Large intestine (tissue), 12 donors: ENCODE measurements at places on chromosomes 13 and 19.
A peak's percentile ranks its signal among the peaks of the same experiment; 100 is the strongest.

DNA sequence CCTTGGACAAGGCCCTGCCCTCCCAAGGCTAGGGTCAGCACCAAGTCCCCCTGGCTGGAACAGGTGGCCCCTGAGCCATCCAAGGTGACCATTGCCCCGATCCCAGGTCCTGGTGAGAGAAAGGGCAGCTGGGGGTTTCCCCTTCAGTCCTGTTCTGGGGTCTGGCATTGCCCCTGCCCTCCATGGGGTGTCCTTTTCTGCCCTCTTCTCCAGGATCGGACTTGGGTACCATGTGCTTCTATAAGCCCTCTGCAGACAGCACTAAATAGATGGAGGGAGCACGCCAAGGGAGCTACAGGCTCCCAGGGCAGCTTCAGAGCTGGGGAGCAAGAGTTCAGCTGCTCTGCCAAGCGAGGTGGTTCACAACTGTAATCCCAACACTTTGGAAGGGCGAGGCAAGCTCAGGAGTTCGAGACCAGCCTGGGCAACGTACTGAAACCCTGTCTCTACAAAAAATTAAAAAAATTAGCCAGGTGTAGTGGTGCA is 13.5 kb upstream of the KCNN1 start:
- DNase-seq = no peak

GRCh38 chr13:97921176-97921816 is 32.2 kb upstream of the IPO5 start:
- DNase-seq = no peak

DNA sequence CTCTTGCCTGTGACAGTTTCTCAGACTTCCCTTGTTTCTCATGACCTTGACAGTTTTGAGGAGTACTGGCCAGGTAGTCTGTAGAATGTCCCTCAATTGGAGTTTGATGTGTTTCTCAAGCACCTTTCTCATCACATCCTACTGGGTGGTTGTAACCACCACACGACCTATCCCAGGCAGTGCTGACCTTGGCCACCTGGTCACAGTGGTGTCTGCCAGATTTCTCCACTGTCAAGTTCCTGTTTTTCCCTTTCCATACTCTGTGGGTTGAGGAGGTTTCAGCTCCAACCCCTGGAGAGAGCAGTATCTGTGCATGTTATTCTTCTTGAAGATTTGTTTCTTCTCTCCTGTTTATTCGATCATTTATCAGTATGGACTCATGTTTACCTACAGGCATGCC is 8.4 kb upstream of the UPF3A start:
- DNase-seq = no peak

DNA sequence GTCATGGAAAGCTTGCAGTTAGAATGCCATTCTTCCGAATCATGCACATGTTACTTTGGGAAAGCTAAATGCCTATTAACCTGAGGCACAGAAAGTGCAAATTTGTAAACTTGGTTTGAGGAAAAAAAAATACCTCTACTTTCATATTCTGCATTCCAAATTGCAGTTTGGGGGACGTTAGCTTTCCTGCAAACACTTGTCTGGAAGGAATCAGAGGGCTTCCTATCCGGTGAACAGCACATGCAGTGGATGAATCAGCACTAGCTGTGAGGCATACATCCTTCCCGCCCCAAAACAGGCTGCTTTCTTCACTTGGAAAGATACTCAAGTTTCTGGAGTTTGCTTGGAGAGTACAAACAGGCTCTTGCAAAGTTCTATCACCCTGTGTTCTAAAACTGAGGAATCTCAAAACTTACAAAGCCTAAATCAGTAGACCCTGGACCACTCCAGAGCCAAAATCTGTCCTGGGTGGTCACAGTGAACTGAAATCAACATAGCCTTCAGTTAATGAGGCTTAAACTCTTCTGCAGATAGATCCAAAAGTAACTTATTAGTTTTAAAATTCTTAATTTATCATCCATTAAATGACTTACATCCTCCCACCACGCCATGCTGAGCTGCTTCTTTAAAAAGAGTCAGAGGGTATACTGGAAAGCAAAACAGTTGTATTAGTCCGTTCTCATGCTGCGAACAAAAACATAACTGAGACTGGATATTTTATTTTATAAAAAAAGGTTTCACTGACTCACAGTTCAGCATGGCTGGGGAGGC is 802.3 kb upstream of the ARGLU1 start:
- DNase-seq = no peak

DNA sequence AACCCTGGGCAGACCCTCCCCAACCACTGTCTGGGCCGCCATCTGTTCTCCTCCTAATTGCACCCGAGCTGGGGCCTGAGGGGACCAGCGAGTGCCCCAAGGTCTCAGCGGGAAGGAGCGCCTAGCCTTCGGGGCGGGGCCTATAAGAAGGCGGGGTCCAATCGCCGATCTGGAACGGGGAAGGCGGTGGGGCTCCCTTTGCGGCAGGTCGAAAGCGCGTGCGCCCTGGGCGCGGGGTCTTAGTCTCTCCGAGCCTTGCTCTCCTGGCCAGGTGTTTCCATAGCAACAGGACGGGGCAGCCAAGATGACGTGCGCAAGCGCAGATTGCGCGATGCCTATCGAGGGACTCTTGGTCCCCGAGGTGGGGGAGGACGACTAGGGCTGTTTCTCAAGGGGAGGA is 2.8 kb downstream of the MAST1 start:
- peak; percentile 24 for DNase-seq

GRCh38 chr13:30877335-30877734 is 28.7 kb upstream of the MEDAG start:
- no peak for DNase-seq

GRCh38 chr19:4732680-4733114 is 9.1 kb upstream of the DPP9 start:
- DNase-seq = no peak

GRCh38 chr19:35346193-35347052 is 1.3 kb upstream of the FFAR1 start:
- no peak for DNase-seq

DNA sequence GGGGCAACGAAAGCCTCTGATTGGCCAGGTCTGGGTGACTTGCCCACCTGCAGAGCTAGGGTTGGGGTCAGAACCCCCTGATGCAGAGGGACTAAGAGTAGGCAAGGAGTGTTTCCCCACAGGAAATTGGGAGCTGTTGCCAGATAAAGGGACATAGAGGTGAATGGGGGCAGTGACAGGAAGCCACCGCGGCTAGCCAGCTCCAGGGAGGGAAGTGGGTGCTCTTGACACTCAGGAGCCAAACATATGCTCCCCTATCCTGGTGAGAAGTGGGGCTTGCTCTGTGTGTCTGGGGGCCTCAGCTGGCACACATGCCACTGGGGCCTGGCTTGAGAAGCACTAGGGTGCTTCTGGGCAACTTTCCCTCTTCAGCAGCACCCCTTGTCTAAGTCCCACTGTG is 26.0 kb downstream of the WDR88 start:
- DNase-seq = no peak

- DNase-seq = no peak
These were observed 100.2 kb downstream of the ENOX1 start for GRCh38 chr13:43686557-43686956.

DNA sequence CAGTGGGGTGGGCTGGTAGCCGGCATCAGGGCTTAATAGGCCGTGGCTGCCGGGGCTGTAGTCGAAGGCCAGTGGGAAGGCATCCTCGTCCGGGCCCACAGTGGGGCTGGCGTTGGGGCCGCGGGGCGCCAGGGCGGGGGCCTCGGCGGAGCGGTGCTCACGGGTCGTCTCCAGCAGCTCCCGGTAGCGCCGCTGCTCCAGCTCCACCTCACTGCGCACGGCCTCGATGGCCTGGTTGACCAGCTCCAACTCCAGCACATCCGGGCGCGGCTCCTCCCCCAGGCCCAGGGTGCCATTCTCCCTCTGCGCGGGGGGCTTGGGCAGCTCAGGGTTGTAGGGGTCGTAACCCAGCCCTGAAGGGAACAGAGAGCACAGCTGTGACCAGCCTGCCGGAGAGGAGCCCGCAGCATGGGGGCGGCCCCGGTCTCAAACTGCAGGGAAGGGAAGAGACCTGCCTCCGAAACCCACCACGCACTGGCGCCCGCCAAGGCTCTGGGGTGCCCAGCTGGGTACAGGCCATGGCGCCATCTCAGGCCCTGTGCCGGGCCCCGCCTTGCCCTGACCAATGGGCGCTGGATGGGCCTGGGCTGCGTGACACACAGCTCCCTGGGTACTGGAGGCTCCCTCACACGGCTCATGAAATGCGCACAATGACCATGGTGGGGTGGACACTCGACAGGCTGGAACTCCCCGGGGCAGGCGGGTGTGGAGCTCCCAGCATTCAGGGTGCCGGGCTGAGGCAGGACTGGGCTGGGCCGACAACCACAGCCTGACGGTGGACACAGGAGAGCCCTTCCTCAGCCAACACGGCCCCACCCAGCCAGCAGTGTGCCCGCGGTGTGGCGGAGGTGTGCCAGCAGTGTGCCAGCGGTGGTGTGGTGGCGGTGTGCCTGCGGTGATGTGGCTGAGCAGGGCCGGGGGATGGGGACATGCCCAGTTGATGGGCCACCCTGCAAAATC is 16.5 kb upstream of the ATP8B3 start:
- DNase-seq = no peak

- DNase-seq = no peak
These were observed 31.1 kb downstream of the CAB39L start for GRCh38 chr13:49412749-49413148.

- DNase-seq = no peak
These were observed 266.4 kb downstream of the ENOX1 start for GRCh38 chr13:43520351-43520750.

DNA sequence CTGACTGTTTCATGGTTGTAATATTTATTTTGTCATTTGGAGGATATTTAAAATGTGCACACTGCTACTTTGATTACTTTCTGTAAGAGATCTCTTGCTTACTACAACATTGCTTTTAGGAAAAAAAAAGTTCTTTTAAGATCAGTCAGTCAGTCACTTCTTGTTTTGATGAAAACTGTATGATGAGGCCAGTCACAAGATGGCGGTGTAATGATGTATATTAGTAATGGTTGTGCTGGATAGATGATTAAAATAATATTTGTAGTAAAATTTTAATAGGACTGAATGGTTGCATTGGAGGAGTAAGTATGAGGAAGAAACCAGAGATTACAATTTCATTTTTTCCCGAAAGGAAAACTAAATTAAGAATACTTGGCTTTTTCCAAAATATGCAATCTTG is 2411.1 kb downstream of the PCDH9 start:
- no peak for DNase-seq

GRCh38 chr19:52191389-52191788 is 1.5 kb downstream of the PPP2R1A start:
- DNase-seq = peak; percentile 40

DNA sequence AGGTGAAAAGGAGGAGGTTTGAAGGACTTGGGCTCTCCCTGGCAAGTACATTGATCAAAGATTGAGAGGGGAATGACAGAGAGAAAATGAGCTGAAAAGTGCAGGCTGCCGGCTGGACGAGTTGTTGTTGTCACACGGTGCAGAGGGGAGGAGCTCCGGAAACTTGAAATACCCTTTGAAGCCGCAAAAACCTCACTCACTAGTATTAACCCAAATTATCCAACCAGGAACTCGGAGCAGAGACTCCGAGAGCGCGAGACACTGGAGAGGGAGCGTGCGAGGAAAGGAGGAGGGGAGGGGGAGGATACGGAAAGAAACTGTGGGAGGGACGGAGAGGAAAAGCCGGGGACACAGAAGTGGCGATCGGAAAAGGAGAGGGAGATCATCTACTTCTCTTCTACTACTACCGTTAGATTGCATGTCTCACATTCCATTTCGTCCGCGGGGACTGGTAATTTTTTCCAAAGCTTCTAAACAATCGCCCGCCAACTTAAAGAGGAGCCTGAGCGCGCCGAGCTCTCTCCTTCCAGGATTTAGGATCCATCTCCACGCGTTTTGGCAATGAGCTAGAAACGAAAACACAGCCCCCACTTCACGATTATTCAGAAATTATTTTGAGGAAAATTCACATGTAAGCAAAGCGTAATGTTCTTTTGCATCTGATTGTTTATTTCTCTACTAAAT is at the start of gene DACH1:
Gene DACH1, minus strand, starts transcription at position 74 of the 684 bp plus-strand sequence.
- DNase-seq = peak; percentile 93

GRCh38 chr13:75702476-75702875 is 66.3 kb downstream of the LMO7 start:
- DNase-seq = no peak

GRCh38 chr19:3359919-3360420 is 6.4 kb upstream of the NFIC start:
- DNase-seq = no peak

GRCh38 chr13:110030394-110030928 is 244.1 kb upstream of the IRS2 start:
- DNase-seq = no peak

DNA sequence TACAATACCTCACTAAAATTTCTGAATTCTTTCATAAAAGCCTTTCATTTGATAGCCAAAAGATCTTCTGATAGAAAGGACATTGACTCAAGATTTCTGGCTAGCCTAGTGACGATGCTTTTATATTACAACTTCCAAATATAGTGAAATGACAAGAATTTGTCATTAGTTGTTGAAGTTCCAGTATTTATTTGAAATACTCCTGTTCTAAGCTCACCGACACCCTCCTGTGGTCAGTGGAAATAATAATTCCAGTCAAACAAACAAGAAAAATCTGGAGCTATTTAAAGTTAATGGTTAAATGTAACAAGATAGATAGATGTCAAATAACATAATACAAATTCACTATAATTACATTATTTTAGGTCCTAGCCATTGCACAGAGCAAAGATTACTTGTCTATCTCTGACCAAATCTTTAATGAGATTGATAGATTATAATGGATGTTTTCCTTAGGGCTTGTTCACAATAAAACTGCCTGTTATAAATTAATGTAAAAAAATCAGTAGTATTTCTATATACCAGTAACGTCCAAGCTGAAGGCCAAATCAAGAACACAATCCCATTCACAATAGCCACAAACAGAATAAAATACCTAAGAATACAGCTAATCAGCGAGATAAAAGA is 195.5 kb downstream of the RGCC start:
- peak; percentile 16 for DNase-seq

DNA sequence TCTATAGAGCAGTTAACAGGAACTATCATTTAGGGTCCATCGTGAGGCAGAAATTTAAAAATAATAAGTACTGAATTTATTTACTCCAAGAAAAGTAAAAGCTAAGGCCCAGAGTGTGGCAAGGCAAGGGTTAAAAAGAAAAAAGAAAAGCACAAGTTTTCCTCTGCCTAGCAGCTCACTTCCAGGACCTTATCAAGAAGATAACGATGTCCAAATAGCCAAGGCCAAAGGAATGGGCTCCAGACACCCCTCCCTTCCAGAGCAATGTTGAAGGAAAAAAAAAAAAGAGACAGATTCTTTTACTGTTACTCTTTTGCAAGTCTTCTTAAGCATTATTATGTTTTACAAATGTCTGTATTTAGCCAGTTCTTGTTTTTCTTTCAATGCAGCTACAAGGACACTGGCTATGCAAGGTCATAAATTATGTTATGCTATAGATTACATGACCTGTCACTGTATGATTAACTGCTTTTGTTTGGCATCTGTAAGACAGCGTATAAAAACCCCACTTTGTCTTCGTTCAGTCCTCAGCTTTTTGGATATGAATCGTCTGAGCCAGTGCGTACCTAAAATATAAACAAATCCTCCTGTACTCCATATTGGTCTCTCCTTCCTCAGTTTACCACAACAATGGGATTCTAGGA is 2.9 kb upstream of the ZNF700 start:
- peak; percentile 76 for DNase-seq
